ENCODE measurements at places on chromosomes 12 and 14.

DNA sequence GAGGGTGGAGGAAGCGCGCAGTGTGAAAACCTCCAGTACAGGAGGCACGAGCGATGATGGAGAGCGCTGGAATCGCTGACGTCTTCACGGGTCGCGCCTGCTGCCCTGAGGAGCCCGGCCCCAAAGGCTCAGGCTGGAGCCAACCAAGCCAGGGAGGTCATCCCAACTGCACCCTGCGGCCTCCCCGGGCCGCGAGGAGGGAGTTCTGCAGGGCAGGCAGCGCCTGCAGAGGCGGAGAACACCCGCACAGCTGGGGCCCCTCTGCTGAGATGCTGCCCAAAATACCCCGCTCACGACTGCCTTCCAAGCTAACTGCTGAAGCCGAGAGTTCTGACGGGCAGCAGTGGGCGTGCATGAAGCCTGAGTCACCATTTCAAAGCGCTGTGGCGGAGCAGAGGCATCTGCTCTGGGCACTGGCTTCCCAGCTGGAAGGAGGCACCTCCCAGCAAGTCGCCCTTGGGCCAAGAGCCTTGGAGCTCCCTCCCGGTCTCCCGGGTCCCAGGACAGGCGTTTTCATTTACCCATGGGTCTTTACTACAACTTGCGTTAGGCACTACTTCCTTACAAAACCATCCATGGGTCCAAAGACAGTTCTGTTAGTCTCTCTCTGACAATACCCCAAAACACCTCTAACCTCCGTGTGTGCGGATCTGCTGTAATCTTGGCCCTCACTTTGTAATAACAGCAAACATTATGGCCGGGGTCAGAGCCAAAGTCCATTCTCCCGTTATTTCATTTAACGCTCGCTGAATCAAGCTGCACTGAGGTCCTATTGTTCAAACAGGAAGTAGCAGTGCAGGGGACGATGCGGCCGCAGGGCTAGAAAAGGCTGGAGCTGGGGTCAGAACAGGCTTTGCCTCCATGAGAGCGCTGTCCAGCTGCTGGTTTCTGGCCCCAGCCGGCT lies 60.1 kb upstream of the RIMBP2 start:
- peak; percentile 74 for DNase-seq

DNA sequence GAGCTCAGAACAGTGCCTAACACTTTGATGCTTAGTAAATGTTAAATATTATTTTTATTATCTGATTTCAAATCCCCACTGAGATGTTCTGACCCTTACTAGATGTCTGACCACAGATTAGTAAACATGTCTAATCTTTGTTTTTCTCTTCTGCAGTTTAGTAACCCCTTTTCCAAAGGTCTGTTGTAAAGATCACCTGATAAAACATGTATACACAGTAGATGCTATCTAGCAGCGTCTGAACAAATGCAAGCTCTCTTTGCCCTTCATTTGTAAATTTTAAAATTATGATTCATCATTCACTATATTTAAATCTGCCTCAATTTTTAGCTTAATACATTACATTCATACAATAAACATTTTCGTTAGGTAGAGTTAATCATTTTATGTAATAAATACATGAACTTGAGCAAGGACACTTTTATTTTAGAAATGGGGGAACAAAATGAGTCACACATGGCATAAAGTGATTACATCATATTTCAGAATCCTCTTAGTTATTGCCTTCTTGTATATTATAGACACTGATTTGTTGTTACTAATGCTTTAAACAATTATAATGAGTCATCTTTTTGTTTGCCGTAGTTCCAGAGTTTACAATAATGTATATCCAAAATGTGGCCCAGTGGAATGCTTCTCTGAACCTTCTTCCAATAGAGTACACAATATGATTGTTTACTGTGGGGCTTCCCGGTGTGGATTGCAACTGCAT lies 1.7 kb upstream of the OR4K5 start:
- DNase-seq = no peak

GRCh38 chr12:30191696-30192455 lies 408.1 kb upstream of the TMTC1 start:
- DNase-seq = no peak

- peak; percentile 4 for DNase-seq
Measured at GRCh38 chr14:55347040-55347439, 64.6 kb downstream of the ATG14 start.

DNA sequence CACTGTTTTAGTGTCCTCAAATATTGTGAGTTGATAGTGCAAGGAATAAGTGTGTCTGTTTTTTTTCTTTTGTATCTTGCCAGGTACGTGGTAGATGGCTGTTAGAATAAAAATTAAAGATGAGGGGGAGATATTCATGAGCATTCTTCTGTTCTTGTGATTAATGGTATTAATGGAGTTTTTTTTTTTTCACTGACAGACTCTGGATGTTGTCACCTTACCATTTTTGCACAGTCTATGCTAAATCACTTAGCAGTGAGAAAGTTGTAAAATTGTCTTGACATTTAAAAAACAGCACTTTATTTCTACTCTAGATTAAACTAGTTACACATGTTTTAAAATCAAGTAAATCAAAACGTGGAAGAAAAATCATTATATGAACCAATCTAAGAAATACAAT lies 204.3 kb downstream of the MDGA2 start:
- DNase-seq = no peak

- no peak for DNase-seq
Measured at GRCh38 chr12:128421375-128421774, 154.4 kb downstream of the TMEM132C start.

Measured in caudate nucleus (tissue), 63 donors.